SK-N-DZ (cell line): ENCODE measurements at places on chromosomes 4 and X.

GRCh38 chrX:110418316-110419235 is 59.9 kb downstream of the RTL9 start:
- DNase-seq: peak; percentile 79

DNA sequence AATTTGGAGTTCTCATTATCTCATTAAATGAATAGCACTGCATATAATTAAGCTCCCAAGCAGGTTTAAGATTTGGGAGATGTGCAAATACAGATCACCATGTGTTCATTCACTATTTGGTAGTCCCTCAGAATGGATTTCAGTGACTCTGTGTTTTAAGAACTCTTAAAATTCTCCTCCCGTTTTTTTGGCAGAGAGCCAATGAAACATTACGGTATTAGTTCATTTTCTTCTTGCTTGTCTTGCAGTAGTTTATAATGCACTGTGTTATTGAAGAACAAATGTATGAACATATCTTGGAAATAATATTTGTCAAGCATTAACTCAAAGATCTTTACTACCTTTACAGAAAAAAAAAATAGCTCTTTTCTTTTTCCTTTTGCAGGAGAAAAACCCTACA is 32.7 kb downstream of the KLF3 start:
- DNase-seq: no peak

DNA sequence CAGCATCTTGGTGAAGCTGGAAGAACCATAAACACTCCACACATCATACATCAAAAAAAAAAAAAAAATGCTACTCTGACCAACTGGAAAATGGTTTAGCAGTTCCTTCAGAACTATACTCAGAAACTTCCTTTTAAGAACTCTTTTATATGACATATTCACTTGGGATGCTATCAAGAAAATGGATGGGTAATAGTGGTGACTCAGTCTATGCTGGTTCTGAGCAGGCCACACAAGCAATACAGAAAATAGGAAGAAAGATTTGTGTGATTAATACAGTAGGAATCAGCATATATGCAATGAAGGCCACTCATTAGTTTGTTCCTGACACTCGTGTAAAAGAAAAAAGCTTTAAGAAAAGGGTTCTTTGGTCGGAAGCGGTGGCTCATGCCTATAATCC is 123.5 kb upstream of the FAT4 start:
- no peak for DNase-seq

DNA sequence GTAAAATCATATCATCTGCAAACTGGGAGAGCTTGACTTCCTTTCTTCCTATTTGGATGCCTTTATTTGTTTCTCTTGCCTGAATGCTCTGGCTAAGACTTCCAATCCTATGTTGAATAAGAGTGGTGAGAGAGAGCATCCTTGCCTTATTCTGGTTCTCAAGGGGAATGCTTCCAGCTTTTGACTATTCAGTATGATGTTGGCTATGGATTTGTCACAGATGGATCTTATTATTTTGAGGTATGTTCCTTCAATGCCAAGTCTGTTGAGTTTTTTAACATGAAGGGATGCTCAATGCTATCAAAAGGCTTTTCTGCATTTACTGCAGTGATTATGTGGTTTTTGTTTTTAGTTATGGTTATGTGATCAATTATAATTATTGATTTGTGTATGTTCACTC is 2144.6 kb upstream of the TENM3 start:
- no peak for DNase-seq

DNA sequence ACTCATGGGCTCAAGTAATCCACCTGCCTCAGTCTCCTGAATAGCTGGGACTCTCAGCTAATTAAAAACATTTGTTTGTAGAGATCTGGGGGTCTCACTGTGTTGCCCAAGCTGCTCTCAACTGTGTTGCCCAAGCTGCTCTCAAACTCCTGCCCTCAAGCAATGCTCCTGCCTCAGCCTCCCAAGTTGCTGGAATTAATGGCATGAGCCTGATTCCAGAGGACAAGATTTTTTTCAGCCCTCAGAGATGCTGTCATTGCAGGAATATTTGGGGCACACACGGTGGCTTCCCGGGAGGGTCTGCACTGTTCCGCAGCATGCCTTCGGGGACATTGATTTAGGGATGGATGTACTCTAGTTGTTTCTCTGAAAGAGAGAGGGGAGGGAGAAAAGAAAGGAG is 49.7 kb downstream of the STK32B start:
- no peak for DNase-seq

- no peak for DNase-seq
Measured at GRCh38 chr4:135192751-135193535, 991.4 kb upstream of the PABPC4L start.

DNA sequence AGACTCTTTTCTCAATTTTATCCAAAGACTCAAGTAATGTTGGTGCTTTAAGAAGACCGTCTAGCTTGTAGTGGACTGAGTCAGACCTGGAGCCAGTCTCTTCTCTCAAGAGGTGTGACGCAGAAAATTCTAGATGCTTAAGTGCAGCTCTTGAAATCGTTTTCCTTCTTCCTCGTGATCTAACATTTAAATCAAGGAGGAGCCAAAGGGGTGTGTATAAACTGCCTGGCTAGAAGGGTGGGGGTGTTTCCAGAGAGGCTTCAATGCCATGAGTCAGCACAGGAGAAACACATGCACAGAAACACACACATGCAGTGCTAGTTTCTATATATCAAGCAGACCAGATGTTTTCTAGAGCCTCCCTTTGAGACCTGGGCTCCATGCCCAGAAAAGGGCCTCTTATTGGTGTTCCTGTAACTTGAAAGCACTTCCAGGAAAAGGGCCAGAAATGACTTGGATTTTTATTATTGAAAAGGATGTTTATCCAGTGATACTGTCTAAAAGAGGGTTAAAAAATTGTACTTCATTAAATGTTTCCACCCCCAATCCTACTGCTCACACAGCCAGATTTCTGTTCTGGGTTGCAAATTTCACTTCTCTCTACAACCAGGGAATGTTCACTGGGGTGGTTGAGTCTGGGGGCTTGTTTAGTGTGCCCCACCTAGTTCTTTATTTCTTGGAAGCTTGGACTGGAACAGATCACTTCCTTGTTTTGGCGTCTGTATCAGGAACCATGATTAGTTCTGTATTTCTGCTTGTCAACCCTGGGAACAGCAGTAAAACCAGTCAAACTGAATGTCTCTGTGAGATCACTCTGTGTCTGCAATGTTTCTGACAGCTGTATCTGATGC is at the start of gene CLIC2:
Gene CLIC2 (minus strand): TSS at position 129 of the 851 bp plus-strand sequence. CDS start 187 bp downstream, outside the sequence.
- DNase-seq: no peak

DNA sequence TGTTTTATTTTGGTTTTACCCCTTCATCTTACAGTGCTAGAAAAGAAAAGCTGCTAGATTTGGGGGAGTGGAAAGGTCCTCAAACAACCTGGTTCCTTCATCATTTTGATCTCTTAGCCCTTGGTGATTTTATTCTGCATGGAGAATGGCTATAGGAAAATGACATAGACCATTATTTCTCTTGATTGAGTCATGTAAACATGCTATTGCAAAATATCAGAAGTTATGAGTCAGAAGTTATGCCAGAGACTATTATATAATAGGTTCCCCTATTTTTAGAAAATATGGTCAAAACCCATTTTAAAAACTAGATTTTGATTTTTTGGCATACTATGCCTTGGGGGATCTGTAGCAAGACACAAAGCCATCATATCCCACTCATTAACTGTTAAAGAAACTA is 83.7 kb upstream of the FAM9C start:
- no peak for DNase-seq

DNA sequence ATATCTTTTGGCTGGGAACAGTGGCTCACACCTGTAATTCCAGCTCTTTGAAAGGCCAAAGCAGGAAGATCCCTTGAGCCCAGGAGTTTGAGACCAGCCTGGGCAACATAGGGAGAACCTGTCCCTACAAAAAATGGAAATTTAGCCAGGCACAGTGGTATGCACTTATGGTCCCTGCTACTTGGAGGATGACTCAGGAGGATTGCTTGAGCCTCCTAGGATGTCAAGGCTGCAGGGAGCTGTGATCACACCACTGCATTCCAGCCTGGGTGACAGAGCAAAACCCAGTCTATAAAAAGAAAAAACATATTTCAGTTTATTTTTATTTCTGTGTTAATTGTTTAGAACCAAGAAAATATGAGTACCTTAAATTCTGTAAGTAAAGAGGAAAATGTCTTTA is 123.7 kb downstream of the CBR4 start:
- no peak for DNase-seq

DNA sequence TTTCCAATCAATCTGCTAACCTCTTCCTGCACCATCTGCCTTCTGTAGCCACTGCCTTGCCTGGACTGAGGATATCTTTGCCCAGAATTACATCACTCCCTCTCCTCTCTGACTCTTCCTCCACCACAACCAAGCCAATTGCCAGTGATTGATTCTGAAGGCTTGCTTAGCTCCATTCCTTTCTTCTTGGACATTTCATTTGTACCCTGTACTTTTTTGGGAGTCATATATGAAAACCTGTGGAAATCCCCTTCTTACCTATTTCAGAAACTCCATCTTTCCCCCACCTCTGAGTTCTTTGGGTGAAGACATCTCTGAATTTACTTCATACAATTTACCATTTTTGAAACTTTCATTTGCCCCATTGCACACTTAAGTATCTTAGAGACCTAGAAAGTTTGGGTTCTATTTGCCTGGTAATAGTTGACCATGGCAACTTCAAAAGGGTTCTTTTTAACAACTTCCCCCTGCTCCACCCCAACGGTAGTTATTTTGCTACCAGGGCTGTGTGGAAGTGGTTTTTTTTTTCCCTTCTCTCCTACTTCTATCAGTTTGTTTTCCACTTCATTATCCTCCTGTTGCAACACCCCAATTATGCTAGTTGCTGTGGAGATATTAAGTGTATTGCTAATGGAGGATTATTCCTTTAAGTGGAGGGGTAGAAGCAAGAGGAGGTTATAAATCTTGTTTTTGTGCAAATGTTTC is 14.3 kb downstream of the SGMS2 start:
- no peak for DNase-seq

DNA sequence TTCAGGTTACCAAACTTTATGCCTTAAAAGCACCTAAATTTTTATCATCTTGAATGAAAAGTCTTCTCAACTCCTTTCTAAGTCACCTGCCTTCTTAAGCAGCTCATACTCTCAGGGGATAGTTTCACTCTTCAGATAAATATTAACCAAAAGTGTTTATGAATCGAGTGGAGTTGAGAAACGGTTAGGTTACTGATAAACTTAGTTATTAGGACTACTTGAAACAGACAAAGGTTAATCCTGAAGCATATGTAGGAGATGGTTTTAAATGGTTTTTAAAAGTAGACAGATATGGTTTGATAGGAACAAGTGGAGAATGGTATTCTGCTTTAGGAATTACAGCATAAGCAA is 32.8 kb downstream of the CLDN22 start:
- DNase-seq: no peak

GRCh38 chr4:101418055-101418454 is 70.7 kb upstream of the PPP3CA start:
- no peak for DNase-seq

- DNase-seq: no peak
Measured at GRCh38 chr4:178693816-178694215, 1251.6 kb upstream of the AGA start.

- DNase-seq: no peak
Measured at GRCh38 chr4:71749008-71749594, 34.8 kb downstream of the GC start.

DNA sequence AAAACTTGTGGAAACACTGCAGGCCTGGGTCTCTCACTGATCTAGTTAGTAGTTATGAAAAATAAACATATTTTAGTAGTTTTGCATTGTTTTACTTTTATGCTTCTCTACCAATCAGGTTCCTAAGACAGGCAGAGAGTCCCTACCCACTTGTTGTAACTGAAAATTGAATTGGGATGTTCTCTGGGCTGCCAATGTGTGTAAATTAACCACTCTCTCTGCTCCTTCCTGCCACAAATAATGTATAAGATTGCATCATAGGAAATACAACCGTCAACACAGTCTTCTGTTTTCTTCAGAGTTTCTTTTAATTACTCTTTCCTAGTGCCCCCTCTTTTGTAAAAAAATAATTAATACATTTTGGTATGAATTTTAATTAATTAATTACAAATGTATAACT is 677.3 kb downstream of the FSTL5 start:
- DNase-seq: no peak

DNA sequence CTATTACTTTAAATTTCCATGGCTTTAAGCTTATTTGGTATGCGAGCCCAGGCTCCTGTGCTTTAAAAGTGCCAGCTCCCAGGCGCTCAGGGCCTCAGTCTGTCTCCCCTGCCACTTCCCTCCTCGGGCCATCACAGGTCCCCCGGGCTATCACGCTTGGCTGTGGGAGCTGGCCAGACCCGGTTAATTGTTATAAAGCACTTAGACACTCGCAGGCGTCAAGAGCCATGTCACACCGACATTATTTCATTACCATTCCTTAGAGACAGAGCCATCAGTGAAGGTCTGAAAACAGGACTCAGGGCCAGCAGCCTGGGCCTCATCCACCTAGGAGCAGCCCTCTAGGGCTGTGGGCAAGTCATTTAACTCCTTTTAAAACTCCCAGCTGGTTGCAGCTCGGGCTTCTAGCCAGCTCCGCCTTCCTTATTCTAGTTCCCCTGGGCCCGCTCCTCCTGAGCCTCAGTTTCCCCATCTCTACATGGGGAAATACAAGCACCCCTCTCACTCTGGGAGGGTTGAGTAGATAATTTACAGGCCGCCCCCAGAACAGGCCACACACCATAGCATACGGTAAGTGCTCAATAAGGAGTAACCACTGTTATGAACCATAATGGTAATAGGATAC is 99.0 kb downstream of the HMX1 start:
- DNase-seq: no peak

DNA sequence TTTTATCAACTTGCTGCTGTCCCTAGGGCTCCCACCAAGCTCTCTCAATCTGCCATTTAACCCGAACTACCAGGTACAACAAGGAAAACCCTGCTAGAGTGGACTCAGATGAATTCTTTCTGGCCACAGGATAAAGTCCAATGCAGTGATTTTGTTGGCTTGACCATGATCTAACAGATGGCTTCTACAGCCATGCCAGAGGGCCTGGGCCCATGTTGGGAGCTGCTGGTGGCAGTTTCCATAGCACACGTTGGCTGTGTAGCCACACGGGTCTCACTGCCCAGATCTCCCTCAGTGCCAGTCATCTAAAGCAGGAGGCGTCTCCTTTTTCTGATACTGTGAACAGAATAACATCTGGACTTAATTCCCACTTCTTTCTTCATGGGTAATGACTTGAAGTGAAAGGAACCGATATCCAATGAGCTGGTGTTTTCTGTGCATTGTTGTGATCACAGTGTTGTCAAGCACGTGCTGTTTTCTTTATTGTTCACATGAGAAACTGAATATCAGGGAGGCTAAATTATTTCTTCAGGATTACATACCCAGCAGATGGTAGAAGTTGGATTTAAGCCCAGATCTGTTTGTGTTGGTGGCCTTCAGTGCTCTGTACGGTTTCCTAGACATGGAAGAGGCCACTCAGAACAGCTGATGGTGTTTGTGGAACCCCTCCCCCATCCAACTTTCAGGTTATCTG is 85.2 kb upstream of the CLCN4 start:
- no peak for DNase-seq

- no peak for DNase-seq
Measured at GRCh38 chr4:138689187-138689586, 326.4 kb upstream of the NOCT start.

DNA sequence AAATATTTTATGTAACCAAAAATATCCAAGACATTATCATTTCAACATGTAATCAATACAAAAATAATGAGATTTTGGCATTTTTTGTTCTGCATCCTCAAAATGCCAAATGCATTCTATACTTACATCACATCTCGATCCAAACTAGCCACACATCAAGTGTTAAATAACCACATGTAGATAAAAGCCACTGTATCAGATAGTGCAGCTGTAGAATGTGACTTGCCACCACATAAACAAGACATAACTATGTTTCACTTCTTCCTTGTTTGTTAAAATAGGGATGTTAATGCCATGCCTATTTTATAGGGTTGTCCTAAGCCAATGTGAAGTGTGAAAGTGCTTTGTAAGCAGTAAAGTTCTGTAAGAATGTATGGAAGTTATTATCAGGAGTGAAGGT is 20.9 kb downstream of the INTS6L start:
- no peak for DNase-seq
